Brain (organoid and tissue), 16 donors: ENCODE measurements at places on chromosomes 11 and 22. TPM values are rescaled to one million over a fixed set of nuclear protein-coding genes. Genes with fewer than 3 reads are reported as not detected.

- DNase-seq: no peak
These were observed 27.0 kb upstream of the YWHAH start for GRCh38 chr22:31917227-31917921.

DNA sequence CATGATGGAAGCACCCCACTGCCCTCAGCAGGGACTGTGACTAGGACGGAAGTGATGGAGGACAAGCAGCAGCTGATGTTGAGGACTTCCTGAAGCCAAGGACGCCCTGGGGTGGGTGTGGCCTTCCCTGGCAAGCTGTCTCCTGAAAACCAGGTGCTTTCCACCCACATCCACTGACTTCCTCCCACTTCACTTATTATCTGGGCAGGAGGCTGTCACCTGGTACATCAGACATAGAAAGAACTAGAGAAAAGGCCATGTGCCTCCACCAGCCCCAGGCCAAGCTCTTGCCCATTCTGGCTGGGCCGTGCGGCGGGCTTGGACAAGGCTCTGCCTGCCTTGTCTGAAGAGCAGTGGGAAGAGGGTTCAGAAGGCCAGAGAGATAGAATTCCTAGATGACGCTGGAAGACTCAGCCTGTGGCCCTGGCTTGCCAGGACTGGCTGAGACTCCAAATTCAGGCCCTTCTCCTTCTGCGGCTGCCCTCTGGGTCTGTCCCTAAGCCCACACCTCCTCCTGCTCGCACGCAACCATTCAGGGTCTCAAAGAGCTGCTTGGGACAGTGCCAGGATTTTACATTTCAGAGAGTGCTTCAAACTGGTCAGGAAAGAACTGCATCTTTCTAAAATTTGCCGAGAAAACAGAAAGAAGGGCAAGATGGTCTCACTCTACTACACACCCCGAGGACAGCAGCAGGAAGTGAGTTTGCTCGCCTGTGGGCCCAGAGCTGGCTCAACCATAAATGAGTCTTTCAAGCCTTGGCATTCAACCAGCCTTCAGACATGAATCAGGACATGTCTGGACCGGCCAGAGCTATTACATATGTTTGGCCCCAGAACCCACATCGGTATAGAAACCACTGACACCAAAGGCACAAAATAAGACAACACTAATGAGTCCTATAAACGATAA is 13.3 kb downstream of the ARHGAP1 start:
- no peak for DNase-seq

- no peak for DNase-seq
These were observed 59.3 kb downstream of the ENDOD1 start for GRCh38 chr11:95148938-95149337.

GRCh38 chr11:70586261-70587074 is 188.1 kb downstream of the CTTN start:
- DNase-seq: no peak

DNA sequence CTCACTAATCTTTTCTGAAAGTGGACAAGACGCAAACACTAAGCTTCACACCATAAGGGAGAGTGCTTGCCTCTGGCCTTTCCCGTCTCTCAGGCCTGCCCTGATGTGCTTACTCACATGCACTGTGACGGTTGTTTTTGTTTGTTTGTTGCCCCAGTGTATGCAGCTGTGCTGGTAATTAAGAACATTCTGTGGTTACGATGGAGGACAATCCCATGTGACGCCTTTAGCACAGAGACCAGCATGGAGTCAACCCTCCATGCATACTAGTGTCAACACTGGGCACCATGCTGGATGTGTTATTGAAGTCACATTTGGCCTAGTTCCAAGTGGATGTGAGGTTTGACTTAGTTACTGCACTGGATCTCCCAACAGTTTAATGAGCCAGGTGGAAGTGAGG is 27.8 kb upstream of the CDON start:
- DNase-seq: no peak

DNA sequence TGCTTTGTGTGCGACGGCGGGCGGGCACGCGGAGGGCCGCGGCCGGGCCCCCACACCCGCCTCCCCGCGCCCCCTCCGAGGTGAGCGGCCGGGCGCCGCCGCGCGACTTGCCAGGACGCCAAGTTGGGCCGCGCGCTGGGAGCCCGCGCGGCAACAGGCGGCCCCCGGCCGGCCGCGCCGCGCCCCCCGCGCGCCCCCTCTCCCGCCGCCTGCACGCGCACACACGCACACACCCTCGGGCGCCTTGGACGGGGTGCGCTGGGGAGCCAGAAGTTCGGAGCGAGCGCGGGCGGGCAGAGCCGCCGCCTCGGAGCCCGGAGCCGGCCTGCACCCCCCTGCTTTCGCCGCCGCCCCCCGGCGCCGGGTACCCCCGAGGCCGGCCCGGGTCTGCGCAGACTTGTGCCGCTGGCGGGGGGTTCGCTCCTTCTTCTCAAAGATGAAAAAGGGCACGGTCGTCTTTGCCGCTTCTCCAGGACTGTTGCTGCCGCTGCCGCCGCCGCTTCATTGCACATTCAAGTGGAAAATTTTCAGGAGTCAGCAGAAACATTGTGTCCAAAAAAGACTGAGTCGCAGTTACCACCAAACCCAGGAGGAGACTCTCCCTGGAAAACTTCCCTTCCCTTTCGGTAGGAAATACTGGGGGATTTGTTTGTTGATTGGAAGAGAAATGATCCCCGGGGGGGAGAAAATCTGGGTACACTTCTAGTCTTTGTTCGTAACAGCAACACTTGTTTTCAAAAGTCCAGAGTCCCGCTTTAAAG is 895 bp downstream of the TEAD1 start:
- peak; percentile 67 for DNase-seq

DNA sequence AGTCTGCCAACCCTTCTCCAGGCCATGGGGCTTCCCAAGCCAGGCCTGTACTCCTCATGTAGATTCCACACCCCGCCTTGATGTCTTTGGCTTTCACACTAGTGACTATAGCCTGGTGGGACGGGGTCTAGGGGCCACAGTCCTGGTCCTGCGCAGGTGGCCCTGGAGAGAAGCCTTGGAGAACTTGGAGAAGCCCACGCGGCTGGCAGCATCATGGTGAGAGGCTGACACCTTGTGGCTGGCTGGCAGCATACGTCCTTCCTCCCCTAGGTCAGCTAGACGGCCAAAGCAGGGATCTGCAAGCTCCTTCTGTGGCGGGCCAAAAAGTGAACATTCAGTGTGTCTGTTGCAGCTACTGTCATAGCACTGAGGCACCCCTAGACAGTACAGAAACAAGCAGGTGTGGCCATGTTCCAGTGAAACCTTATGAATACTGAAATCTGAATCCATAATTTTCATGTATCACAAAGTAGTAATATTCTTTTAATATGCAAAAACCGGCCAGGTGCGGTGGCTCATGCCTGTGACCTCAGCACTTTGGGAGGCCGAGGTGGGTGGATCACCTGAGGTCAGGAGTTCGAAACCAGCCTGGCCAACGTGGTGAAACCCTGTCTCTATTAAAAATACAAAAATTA is 42.0 kb downstream of the FAM83F start:
- DNase-seq: peak; percentile 87

GRCh38 chr11:60699936-60700335 is 524 bp downstream of the MS4A8 start:
- DNase-seq: no peak

GRCh38 chr22:47259049-47259448 is 496.6 kb downstream of the TBC1D22A start:
- DNase-seq: no peak

- no peak for DNase-seq
These were observed 183.1 kb downstream of the ARHGAP42 start for GRCh38 chr11:100870138-100870537.

- DNase-seq: no peak
These were observed 33.2 kb downstream of the OTOG start for GRCh38 chr11:17580271-17580670.

DNA sequence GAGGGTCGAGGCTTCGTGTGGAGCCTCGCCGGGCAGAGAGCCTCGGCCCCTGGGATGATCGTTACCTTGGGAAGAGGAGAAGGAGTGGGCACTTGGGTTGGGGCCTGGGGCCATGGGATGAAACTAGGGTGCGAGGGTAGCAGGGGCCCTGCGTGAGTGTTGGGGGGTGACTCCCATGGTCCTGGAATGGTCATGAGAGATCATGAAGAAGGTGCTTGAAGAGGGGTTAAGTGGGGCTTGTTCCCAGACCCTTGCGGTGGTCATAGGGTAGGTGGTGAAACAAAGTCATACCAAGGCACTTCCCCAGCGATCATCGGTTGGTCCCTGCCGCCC is 284 bp downstream of the CCS start:
- DNase-seq: no peak

DNA sequence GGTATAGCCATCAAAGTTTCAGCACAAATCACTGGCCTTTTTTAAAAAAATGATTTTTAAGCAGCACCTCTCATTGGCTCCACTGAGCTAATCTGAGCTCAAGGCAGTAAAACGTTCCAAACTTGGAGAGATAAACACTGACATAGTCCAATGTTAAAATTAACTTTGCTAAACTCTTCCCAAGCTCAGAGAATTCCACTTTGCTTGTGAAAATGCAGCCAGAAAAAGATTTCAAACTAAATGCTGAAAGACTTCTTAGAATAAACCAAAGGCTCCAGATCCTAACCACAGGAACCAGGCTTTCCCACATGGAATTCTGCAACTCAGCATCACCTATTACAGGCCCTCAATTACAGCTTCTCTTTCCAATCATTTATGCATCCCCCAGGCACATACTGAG is 84.7 kb upstream of the GDPD4 start:
- no peak for DNase-seq

DNA sequence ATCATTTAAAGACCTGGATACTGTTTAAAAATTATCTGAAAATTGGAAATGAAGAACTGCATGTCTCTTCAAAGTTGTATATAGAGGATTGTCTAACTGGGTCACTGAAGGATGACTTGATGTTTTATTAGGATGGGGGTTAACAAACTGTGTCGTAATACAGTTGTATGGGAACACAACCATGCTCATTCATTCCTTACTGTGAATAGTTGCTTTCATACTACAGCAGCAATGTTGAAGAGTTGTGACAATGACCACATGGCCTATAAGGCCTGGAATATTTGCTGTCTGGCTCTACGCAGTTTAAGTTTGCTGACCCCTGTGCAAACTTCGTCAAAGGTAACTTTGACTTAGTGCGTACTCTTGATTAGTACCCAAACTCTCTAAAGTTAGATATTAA is 38.4 kb downstream of the FDX1 start:
- no peak for DNase-seq

- peak; percentile 96 for DNase-seq
These were observed 43.4 kb upstream of the CSNK2A3 start for GRCh38 chr11:11396301-11397035.

DNA sequence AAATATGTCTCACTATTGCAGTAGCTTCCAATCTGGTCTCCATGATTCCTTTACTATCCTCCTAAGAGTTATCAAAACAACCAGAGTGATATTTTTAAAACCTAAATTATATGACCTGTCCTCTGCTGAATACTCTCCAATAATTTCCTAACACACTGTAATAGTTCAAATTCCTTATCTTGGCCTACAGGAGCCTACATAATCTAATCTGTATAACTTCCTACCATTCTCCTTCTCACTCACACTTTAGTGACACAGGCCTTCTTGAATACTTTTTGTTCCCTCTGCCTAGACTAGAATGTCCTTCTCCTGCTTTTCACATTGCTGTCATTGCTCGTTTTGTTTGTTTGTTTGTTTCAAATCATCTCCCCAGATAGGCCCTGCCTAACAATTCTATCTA is 9.4 kb downstream of the FHIP1B start:
- DNase-seq: no peak

DNA sequence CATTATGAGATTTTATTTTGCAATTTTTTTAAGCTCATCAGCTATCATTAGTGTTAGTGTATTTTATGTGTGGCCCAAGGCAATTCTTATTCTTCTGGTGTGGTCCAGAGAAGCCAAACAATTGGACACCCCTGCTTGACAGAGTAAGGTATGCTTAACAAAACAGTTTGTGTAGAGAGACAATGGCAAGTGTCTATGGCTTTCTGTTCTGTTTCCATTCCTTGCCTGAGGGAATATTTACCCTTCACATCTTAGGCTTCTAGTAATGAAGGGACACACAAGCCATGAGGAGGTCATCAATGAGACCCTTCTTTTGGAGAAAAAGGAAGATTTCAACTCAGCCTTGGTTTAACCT is 1278.4 kb upstream of the TENM4 start:
- no peak for DNase-seq

Gene GRAMD1B
- polyA plus RNA-seq: 17.1 TPM

Gene C1QTNF4
- 15.8 TPM for polyA plus RNA-seq

Gene SCO2
- polyA plus RNA-seq: 0.80 TPM

Gene RAB3IL1
- 5.9 TPM for polyA plus RNA-seq

Gene IGLL1
- polyA plus RNA-seq: not detected

Gene CYB5R2
- 18.2 TPM for polyA plus RNA-seq

Gene MS4A1
- polyA plus RNA-seq: not detected

Gene OR8B3
- not detected for polyA plus RNA-seq

Gene IL17RA
- polyA plus RNA-seq: 5.0 TPM

Gene TUBA8
- polyA plus RNA-seq: 14.4 TPM
